ENCODE measurements at places on chromosomes 12 and 14. TPM values are rescaled to one million over a fixed set of nuclear protein-coding genes. Genes with fewer than 3 reads are reported as not detected.

DTD2 gene
- total RNA-seq = 10.3 TPM

GLT8D2 gene
- total RNA-seq = not detected

NGB gene
- 0.22 TPM for total RNA-seq

LRRIQ1 gene
- 10.6 TPM for total RNA-seq

BCL11B gene
- 2.6 TPM for total RNA-seq

TAS2R7 gene
- 0.39 TPM for total RNA-seq

PTGR2 gene
- 8.7 TPM for total RNA-seq

JDP2 gene
- 5.7 TPM for total RNA-seq

SPX gene
- not detected for total RNA-seq

RNF212B gene
- total RNA-seq = not detected

STXBP6 gene
- 0.49 TPM for total RNA-seq

KLHL33 gene
- total RNA-seq = 0.15 TPM

ACVRL1 gene
- 0.39 TPM for total RNA-seq

OR4K14 gene
- total RNA-seq = not detected

P2RX2 gene
- total RNA-seq = 4.1 TPM

GRIP1 gene
- total RNA-seq = 67.1 TPM

DTX1 gene
- 4.3 TPM for total RNA-seq

DBX2 gene
- not detected for total RNA-seq

EFCAB11 gene
- total RNA-seq = 3.1 TPM

TBC1D30 gene
- 15.2 TPM for total RNA-seq

ISM2 gene
- not detected for total RNA-seq

KRT79 gene
- total RNA-seq = not detected

ASCL1 gene
- not detected for total RNA-seq

ART4 gene
- total RNA-seq = not detected

RERG gene
- total RNA-seq = not detected

GYS2 gene
- not detected for total RNA-seq

USP44 gene
- 2.7 TPM for total RNA-seq

ALDH2 gene
- 55.2 TPM for total RNA-seq

NR4A1 gene
- total RNA-seq = 8.5 TPM

KRT77 gene
- not detected for total RNA-seq

PUS1 gene
- total RNA-seq = 28.1 TPM

Measured in glutamatergic neuron (in vitro differentiated cells).